ENCODE measurements at places on chromosomes 2 and 18.

GRCh38 chr2:208489687-208490086, 83.1 kb downstream of the PTH2R start:
- no peaks in the 10 kb centered on the region for H3K27me3 ChIP-seq
- H3K4me3 ChIP-seq, result no peak overlapping the region
- H3K36me3 ChIP-seq, result no peaks in the 10 kb centered on the region
- DNase-seq, result no peak
- no peaks in the 10 kb centered on the region for H3K4me1 ChIP-seq
- H3K27ac ChIP-seq, result no peak overlapping the region

- H3K27ac ChIP-seq, result no peak overlapping the region
- H3K4me1 ChIP-seq, result no peaks in the 10 kb centered on the region
- H3K4me3 ChIP-seq, result no peak overlapping the region
- no peak for DNase-seq
- H3K27me3 ChIP-seq, result no peaks in the 10 kb centered on the region
These were observed 262.7 kb downstream of the SETBP1 start for GRCh38 chr18:44943311-44943881.

DNA sequence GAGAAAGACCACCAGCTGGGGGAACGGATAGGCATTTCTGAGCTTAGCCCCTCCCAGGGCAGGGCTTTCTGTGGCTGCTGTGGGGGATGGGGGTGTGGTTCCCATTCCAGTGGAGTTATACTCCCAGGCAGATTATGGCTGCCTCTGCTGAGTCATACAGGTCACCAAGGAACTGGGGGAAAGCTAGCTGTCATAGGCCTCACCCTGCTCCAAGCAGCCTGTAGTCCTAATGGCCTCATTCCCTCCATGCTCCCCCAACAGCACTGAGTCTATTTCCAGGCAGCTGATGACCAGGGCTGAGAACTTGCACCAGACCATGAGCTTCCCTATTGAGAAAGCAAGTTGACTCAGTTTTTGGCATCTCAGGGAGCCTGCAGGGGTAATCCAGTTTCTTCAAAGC, 87.1 kb downstream of the GPR39 start:
- no peaks in the 10 kb centered on the region for H3K27me3 ChIP-seq
- H3K4me1 ChIP-seq, result no peaks in the 10 kb centered on the region
- H3K4me3 ChIP-seq, result no peak overlapping the region
- no peak overlapping the region for H3K27ac ChIP-seq
- no peak for DNase-seq
- no peaks in the 10 kb centered on the region for H3K36me3 ChIP-seq

DNA sequence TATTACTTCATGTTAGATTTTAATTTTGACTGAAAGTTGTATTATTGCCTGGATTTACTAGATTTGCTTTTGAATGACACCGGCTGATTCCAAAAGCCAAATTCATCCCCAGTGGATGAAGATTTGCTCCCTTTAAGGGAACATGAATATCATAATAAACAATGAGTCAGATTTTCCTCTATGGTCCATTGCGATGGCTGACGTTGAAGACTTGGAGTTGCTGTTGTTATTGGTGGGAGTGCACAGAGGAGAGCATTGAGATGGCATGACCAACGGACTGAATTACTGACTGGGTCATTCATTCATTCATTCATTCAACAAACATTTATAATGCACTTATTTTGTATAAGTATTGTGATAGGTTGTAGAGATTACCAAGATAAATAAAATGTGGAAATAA, 33.4 kb upstream of the LYPD1 start:
- no peaks in the 10 kb centered on the region for H3K27me3 ChIP-seq
- no peaks in the 10 kb centered on the region for H3K36me3 ChIP-seq
- no peak for DNase-seq
- no peak overlapping the region for H3K27ac ChIP-seq
- H3K4me3 ChIP-seq, result no peak overlapping the region

Measured in natural killer cell (primary cell).